ENCODE measurements at places on chromosomes 12 and 14. TPM values are rescaled to one million over a fixed set of nuclear protein-coding genes. Genes with fewer than 3 reads are reported as not detected.

Gene TSPAN19
- total RNA-seq = not detected

- peak; percentile 44 for DNase-seq
These were observed 3.4 kb upstream of the TRAFD1 start for GRCh38 chr12:112121780-112122565.

DNA sequence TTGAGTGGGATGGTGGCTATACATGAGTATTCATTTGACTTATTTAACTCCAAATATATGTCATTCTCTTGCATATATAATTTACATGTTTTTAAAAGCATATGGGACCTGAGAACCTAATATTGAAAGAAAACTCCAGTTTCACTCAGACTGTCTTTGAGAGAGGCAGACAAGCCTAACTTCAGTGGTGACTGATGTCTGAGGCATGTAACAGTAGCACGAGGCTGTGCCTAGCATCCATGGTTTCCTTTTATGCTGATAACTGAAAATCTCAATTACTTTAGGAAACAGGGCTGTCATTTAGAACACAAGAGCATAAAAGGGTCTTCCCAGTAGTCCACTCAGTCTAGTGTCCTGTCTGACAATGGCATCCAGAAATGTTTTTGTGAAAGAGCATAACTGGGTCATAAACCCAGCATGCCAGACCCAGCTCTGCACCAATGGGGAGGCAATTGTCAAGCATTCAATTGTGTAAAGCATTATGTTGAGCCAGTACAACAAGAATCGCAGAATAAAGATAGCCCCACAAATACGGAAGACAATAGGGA is 24.3 kb downstream of the MAPK1IP1L start:
- no peak for DNase-seq

GRCh38 chr14:30572771-30573170 is 13.8 kb downstream of the G2E3 start:
- DNase-seq = no peak

Gene RFX4
- total RNA-seq = 0.57 TPM

DNA sequence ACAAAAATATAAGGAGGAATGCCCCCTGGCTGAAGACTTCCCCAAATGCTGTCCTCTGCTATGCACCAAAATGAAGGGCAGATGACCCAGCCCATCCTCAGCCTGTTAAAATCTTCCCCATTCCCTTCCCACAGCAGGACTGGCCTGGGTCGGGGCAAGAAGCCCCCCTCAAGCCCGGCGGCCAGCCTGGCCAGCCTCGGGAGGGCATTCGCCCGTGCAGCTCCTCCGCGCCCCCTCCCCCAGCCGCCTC is 413 bp downstream of the RARG start:
- no peak for DNase-seq

Gene LUM
- not detected for total RNA-seq

DNA sequence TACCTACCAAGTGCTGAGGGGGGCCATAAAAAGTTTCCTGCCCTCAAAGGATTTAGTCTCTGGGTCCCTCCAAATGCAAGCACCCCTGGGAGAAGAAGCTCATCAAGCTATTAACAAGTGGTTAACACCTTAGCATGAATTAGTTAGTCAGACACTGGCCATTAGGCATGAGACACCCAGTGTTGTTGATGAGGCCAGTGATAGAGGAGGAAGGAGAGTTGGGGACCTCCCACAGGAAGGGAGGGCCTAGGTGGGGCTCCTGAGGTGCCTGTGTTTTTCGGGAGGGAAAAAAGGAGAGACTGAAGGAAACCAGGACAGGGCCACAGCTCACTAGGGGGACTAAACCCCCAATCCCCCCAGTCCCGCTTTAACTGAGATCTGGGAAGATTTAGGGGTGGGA is 4.5 kb upstream of the KRT71 start:
- no peak for DNase-seq

DNA sequence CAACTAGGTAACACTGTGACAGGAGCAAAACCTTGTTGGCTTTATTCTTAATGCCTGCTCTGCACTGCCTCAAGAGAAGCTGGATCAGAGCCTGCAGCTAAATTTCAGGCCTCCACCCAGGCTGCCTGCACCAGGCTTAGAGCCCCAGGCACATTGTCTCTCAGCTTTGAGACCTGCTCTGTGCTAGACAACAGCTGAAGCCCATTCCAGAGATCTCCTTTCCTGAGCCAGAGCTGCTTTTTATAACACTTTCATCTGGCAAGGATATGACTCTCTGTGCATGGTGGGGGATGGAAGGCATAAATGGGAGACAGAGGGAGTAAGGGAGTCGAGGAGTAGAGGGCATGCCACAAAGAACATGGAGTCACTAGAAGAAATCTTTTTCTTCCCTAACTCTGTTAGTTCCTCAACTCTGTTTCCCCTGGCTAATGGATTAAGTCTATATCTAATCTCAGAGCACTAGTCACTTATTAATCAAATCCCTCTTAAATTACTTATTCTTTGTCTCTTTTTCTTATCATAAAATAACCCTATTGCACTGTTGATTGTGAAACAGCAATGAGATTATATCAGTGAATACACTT is 27.1 kb upstream of the LUM start:
- no peak for DNase-seq

Gene LRTM2
- total RNA-seq = not detected

DNA sequence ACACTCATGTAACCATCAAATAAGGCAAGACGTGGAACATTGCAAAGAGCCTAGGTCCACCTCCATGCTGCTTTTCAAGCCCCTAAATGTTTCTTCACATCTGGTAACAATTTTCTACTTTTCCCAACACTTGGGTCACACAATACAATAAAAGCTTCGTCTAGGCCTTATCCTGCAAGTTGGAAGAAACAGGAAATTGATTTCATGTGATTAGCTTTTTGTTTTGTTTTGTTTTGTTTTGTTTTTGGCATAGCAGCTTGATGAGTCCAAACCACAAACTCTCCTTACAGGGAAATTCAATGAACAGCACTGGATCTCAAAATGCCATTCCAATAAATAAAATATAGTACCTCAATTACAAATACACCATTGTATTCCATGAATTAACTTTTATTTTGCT is 19.3 kb downstream of the TAS2R50 start:
- no peak for DNase-seq

Gene NOP9
- total RNA-seq = 35.0 TPM

- no peak for DNase-seq
These were observed 46.2 kb upstream of the TUNAR start for GRCh38 chr14:95830386-95830785.

Gene SYCP3
- total RNA-seq = 0.31 TPM

- peak; percentile 25 for DNase-seq
These were observed 12.1 kb downstream of the VASH1 start for GRCh38 chr14:76773188-76773885.

DNA sequence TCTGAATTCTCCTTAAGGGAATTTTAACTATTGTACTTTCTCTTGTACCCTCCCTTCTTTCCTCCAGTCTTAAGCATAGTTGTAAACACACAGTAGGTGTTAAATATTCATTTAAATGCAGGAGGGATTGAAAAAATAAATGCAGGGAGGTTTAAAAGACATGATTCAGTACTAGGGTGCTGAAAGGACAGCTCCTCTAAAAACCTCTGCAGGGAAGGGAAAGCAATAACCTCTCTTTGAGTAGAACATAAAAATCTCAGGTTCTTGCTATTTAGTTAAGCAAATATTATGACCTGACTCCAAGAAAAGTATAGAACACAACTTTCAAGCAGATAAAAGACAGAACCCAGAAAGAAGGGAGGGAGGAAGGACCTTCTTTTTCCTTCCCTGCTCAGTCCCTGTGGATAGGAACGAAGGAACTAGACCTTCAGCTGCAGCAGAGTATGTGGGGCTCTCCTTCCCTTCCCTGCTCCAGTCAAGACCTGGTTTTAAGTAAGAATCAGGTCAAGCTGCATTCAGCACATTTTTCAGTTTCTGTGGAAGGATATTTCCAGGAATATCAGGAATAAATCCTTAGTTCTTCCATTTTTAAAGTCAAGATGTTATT is 4.7 kb downstream of the MAP3K9 start:
- no peak for DNase-seq

Gene ABCC9
- not detected for total RNA-seq

GRCh38 chr14:54822685-54823084 is 79.9 kb downstream of the GCH1 start:
- DNase-seq = no peak

Gene NRXN3
- 1.5 TPM for total RNA-seq

DNA sequence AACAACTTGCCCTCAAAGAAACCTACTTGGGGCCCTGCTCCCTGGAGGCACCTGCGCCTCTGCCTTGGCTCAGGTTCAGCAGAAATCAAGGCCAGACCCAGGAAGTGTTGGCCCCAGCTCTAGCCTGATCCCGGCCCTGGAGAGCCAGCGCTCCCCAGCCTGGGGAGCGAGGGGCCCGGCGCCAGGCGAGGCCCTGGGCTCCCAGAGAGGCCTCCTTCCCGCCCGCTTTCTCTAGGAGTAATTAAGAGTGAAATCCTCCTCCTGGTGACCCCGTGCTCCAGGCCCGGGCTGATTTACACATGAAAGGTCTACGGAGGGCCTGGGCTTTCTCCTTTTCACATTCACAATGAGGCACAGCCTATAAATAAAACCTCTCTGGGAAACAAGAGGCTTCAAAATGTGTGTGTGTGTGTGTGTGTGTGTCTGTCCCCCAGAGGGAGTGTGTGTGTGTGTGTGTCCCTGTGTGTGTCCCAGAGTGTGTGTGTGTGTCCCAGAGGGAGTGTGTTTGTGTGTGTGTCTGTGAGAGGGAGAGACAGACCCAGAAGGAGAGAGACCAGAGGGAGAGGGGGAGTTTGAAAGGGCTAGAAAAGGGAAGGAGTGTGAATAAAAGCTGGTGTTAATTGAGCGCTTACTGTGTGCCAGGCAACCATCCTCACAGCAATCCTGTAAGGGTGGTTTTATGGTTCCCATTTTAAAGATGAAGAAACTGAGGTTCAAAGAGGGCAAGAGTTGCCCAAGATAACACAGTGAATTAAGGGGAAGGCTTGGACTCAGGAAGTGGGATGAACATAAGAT is 23.8 kb upstream of the COX6A1 start:
- peak; percentile 96 for DNase-seq

DNA sequence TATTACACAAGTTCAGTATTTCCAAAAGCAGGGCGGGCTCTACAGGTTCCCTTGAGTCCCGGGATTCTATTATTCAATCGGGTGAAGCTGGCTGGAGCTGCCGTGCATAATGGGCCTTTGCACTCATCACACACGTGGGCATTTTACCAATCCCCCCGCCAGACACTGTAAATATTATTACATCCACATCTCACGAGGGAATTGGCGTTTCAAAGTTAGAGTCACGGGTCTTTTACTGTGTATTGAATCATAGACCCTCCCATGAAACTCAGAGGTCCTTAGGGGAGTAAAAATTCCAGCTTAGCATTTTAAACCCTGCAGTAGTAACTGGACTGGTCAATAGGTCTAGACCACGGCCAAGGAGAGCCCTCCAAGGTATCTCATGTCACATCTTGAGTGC is 70.3 kb downstream of the MAP1LC3B2 start:
- DNase-seq = no peak

GRCh38 chr14:19823178-19823577 is 19.6 kb downstream of the OR4N2 start:
- DNase-seq = no peak

- DNase-seq = no peak
These were observed 2.9 kb downstream of the DDX51 start for GRCh38 chr12:132140918-132141841.

All from H9 (cell line).